ENCODE measurements at places on chromosomes 5 and 9. TPM values are rescaled to one million over a fixed set of nuclear protein-coding genes. Genes with fewer than 3 reads are reported as not detected.

The IL13 gene
- not detected for total RNA-seq

The FOXD4L3 gene
- total RNA-seq = not detected

The NOXA1 gene
- total RNA-seq = 0.46 TPM

The BTNL3 gene
- total RNA-seq = not detected

The INSL4 gene
- not detected for total RNA-seq

The CCDC171 gene
- total RNA-seq = 1.6 TPM

The FGD3 gene
- not detected for total RNA-seq

The SLC6A19 gene
- not detected for total RNA-seq

The SPINK6 gene
- total RNA-seq = not detected

The CAMK2A gene
- total RNA-seq = under 0.01 TPM

The AKNA gene
- total RNA-seq = 5.2 TPM

Data from epithelial cell of umbilical artery (primary cell).